ENCODE measurements at places on chromosomes 16 and 17.

- DNase-seq, result no peak
Measured at GRCh38 chr16:72857834-72858664, 189.9 kb downstream of the ZFHX3 start.

GRCh38 chr16:9874219-9874618, 308.0 kb downstream of the GRIN2A start:
- DNase-seq, result no peak

DNA sequence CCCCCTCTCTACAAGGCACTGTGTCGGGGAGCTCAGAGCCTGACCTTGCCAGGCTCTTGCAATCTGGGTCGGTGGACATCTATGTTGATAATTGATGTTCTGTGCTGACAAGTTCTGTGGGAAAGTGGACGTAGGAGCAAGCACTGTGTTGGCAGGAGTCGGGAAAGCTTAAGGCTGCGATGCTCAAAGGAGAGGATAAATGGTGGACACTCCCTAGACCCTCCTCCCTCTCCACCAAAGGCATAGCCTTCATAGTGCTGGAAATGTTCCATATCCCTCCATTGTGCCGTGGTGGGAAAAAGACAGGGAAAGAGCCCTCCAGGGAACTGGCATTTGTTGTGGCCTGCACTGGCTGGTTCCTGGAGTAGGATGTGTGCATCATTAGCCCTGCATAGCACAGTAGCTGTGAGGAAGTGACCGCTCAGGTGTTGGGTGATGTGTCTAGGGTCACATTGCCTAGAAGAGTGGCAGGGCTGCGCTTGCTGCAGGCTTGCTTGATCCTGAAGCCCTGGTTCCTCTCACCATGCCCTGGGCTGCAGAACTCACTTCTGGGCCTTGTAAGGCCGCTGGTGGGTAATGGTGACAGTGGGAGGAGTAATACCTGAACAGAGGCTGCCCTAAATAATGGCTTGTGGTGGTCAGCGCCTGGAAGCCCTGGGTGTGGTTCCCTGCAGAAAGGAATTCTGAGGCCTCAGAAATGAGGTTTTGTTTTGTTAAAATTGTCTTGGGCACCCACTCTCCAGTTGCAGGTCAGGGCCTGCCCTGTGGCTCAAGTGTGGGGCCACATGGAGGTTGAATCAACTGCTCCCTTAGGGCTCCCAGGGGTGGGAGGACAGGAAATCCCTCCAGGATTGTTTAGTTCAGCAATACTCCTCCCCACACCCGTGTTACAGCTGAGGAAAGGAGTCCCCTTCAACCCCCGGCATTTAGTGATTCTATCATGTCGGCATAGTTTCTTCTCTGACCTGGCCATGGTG, 62.6 kb downstream of the KSR1 start:
- no peak for DNase-seq

GRCh38 chr17:81012574-81013447, 21.2 kb downstream of the CHMP6 start:
- no peak for DNase-seq

GRCh38 chr16:50974438-50975036, 176.5 kb downstream of the SALL1 start:
- no peak for DNase-seq

GRCh38 chr17:15332338-15332737, 9.1 kb downstream of the TEKT3 start:
- no peak for DNase-seq

DNA sequence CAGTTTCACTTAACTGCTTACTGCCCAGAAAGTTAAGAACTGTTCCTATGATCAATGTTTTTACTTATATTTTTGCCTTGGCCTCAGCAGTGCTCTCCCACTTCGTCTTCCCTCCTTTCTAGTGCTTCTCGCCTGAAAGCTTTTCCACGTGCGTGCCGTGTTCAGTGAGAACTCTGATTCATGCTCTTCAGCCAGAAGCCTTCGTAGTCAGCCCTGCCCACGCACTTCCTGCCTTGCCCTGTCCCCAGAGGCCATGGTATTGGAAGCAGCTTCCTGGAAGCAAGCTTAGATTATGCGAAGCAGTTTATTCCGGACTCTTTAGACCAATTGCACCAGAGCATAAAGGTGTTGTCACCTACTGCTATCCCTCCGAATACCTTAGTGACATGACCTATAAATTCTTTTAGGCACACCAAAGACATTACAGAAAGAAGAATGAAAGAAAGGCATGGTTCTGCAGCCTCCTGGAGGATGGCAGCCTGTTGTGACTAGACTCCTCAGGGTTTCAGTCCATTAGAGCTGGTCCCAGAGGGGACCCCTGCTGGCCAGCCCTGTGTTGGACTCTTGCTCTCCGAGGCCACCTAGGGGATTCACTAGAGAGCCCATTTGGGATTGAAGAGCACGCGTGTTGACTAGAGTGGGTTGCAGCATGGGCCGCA, 105.2 kb downstream of the RPTOR start:
- DNase-seq, result no peak

DNA sequence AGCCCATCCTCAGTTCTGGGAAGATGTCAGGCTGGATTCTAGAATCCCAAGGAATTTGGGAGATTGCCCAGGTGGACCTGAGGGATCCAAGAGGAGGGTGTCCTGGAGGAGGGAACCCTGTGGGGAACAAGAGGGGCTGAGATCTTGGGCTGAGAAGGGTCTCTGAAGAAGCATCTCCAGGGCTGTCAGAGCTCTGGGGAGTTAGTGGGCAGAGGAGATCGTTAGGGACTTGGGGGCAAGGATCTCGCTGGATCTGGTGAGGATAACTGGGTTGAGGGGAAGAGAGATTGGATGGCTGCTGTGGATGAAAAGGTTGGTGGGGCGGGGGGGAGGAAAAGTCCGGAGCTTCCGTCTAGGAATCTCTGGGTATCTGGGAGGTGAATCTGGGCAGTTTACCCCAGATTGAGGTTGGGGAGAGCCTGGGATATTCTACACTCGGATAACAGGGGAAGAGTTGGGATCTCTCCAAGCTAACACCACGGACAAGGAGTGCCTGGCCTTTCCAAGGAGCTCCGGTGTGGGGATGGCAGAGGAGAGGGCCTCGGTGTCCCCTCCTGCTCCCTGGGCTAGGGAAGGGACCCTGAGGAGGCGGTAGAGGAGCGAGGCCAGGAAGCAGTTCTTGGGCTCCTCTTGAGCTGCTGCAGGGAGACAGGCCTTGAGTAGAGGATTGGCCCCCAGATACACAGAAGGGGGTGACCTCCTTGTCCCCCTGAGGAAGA, 1.7 kb downstream of the FBXL19 start:
- no peak for DNase-seq

GRCh38 chr17:80655608-80656007, 111.0 kb downstream of the RPTOR start:
- DNase-seq, result no peak

GRCh38 chr16:71769222-71769621, 39.4 kb downstream of the AP1G1 start:
- DNase-seq, result no peak

GRCh38 chr16:6528217-6528616, 804.4 kb upstream of the RBFOX1 start:
- DNase-seq, result no peak

DNA sequence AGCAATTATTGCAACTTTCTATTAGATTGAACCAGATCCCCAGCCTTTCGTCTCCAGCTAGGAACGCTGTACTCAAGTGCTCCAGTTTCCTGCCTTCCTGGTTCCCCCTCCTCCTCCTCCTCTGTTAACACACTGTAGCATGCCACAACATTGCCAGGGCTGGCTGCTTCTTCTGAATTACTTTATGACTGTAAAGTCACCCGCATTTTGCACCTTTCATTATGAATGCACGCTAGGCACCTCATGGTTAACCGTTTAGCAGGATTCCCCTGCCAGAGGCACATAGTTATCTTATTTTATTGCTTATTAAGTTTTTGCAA, 4.5 kb downstream of the ZNF423 start:
- no peak for DNase-seq

DNA sequence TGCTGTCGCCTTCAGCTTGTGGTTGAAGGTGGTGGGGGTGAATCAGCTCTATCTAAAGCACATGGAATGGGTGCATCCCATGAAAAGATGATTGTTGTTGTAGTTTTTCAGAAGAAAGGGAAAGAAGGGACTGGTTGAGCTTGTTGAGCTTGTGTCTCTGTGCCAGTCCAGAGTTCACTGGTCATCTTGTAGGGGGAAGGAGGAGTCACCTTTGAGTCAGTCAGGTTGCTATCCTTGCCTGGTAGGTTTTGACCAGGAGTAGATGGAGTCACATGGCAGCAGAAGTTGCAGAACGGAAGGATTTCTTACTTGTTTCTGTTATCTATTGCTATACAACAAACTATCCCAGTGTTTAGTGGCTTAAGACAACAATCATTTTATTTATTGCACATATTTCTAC, 73.3 kb downstream of the PLCG2 start:
- no peak for DNase-seq

DNA sequence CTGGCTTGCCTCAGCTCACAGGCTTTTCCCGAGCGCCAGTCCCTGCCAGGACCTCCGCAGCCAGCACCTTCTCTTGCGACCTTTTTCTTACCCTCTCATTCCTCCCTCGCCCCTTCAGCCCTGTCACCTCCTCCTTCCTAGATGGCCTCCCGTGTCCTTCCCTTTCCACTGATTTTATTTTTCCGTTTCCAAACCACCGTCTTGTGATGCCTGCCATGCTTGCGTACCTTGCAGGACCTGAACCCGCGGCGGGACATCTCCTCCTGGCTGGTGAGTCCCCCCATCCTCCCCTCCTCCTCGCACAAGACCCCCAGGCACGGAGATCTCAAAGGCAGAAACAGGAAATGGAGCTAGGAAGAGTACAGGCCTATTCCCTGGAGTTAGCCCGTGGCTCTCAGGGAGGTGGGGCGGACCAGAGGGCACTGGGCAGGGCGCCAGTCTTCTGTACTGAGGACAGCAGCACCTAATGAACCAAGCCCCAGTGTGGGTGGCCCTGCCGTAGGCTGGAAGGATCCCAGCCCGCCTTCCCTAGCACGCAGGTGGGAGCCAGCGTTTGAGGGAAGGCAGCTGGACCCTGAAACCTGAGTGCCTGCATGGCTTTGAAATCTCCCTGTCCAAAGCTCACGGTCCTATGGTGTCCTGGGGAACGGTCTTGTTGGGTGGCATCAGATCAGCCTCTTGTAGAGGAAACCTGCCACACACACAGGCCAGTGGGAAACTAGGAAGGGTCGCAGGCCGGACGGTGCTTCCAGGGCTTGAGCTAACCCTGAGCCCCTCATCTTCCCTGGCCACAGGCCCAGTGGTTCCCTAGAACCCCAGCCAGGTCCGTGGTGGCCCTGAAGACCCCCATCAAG, 612 bp downstream of the CISD3 start:
- no peak for DNase-seq

GRCh38 chr17:50037321-50038107, 18.4 kb upstream of the ITGA3 start:
- DNase-seq, result no peak

GRCh38 chr17:40071313-40072039, 8.7 kb downstream of the THRA start:
- DNase-seq, result no peak

- DNase-seq, result no peak
Measured at GRCh38 chr17:63629627-63630026, 7.4 kb downstream of the MAP3K3 start.

GRCh38 chr17:40303708-40304551, 5.0 kb upstream of the RARA start:
- no peak for DNase-seq

GRCh38 chr17:27631411-27631760, 398 bp downstream of the LGALS9 start:
- no peak for DNase-seq

GRCh38 chr16:82834151-82834815, 207.5 kb downstream of the CDH13 start:
- no peak for DNase-seq

DNA sequence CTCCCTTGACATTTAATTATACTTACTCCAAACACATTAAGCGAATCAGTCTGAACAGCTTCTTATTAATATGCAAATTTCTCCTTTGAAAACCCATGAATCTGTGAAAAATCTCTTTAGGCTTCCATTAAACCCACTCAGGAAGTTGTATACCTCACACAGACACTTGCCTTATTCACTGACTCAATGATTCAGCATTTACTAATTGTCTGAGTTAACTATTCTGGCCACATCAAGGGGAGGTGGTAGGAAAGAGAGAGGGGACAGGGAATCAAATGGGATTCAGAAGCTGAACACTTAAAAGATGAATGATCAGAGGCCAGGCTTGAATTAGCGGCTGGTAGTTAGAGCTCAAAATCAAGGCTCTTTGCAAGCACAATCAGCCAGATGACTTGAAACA, 70.0 kb downstream of the HS3ST3A1 start:
- DNase-seq, result no peak

- DNase-seq, result peak; percentile 19
Measured at GRCh38 chr17:65060631-65061254, 4.2 kb upstream of the GNA13 start.

DNA sequence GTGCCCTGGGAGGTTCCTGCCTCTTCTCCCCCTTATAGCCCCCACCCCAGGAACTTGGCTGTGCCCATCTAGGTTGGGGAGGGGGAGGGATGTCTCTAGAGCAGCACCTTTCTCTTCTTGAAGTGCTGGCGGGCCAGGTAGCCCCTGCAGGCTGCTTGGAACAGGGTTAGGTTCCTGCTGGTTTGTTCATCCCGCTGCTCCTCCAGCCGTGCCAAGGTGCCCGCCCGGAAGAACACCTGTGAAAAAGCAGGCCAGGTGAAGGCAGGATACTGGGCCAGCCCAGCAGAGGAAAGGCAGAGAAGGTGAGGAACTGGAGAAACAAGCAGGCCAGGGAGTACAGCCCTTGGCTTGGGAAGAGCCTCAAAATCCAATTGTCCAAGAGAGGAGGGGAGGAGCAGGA, 56.6 kb downstream of the PIPOX start:
- DNase-seq, result no peak

DNA sequence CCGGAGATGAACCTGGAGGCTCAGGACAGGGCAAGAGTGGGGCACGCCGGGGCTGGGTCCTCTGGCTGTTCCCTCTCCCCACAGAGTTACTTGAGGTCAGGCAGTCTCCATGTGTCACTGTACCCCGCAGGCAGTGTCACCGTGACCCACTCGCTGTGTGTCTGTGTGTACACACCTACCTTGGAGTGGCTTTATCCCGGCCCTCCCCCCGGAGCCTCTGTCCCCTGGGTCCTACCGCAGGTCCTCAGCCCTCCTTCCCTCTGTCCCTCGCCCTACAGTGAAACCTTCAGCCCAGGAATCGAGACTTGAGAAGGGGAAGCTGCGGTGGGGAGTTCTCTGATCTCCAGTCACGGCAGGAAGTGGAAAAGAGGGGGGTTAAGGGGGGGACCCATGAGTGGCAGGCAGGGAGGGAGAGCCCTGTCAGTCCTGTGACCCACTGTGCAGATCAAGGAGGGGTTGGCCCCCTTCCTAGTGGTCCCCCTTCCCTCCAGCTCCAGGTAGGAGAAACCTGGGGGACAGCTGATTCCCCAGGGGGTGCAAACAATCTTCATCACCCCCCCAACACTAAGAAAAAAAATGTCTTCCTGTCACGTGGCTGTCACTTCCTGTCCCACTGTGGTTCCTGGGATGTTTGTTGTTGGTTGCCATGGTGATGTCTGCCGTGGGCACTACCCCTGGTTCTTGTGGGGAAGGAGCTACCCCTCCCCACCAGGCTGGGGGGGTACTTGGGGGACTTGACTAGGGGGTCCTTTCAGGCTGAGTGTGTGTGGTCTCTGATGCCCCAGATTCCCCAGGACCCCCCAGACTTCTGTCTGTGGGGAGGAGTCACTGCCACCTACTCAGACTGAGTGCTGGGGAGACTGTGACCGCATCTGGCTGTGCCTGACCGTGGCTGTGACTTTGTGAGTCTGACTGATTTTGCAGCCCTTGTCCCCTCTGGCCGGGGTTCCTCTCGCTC, 13.7 kb downstream of the RARA start:
- DNase-seq, result peak; percentile 94

Measured in SIG-M5 (cell line).